ENCODE measurements at places on chromosomes 1 and 21.
A peak's percentile ranks its signal among the peaks of the same experiment; 100 is the strongest.

- no peak for DNase-seq
- H3K36me3 ChIP-seq: no peaks in the 10 kb centered on the region
- H3K4me1 ChIP-seq: no peaks in the 10 kb centered on the region
Observed at GRCh38 chr1:83499998-83500397, 498.9 kb downstream of the TTLL7 start.

DNA sequence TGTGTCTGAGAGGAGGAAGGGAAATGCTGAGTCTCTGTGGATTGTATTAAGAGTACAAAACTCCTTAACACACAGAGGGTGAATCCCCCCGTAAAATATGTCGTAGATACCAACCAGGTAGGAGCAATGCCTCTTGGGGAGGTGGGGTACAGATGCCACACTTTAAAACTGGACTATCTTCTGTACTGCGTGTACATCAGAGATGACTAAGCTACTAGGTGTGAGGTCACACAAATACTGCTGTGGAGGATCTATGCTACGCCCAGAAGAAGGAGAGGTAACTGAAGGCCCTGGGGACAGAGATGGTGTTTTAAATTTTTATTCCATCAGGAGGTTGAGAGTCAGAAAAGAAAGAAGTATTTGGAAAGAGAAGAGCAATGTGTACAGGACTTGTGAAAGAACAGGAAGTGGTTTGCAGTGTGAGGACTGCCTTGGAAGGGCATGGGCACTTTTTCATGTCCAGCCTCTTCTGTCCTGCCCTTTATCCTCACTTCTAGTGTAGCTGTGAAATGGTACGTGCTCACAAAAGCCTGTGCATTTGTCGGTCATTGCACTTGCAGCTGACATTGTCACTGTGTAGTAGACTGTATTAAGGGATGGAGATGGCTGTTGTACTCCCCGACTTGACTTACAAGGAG, 287.8 kb upstream of the CHRM3 start:
- no peaks in the 10 kb centered on the region for H3K36me3 ChIP-seq
- H3K27me3 ChIP-seq: no peaks in the 10 kb centered on the region
- no peak overlapping the region for H3K4me3 ChIP-seq
- H3K27ac ChIP-seq: no peak overlapping the region
- H3K4me1 ChIP-seq: no peaks in the 10 kb centered on the region
- no peak for DNase-seq

- DNase-seq: no peak
- H3K36me3 ChIP-seq: no peaks in the 10 kb centered on the region
- no peaks in the 10 kb centered on the region for H3K4me1 ChIP-seq
- no peak overlapping the region for H3K27ac ChIP-seq
Observed at GRCh38 chr21:35007348-35007747, 41.8 kb downstream of the RUNX1 start.

DNA sequence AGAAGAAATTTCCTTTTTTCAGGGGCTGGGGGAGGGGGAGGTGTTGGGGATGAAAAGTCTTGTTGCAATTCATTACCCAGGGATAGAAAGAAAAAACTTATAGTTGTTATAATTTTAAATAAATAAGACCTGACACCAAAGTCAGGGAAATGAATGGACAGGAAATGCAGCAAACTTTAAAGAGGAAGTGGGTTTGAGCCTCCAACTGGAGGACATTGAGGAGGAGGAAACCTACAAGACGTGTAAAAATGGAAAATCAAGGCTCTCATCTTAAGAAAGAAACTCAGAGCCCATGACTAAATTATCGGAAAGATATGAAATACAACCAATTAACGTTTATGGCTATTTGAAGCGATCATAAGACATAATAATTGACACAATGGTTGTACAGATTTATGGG, 54.4 kb downstream of the NIBAN1 start:
- no peak for DNase-seq
- no peak overlapping the region for H3K4me3 ChIP-seq
- H3K36me3 ChIP-seq: no peaks in the 10 kb centered on the region
- no peaks in the 10 kb centered on the region for H3K4me1 ChIP-seq
- no peak overlapping the region for H3K27ac ChIP-seq

DNA sequence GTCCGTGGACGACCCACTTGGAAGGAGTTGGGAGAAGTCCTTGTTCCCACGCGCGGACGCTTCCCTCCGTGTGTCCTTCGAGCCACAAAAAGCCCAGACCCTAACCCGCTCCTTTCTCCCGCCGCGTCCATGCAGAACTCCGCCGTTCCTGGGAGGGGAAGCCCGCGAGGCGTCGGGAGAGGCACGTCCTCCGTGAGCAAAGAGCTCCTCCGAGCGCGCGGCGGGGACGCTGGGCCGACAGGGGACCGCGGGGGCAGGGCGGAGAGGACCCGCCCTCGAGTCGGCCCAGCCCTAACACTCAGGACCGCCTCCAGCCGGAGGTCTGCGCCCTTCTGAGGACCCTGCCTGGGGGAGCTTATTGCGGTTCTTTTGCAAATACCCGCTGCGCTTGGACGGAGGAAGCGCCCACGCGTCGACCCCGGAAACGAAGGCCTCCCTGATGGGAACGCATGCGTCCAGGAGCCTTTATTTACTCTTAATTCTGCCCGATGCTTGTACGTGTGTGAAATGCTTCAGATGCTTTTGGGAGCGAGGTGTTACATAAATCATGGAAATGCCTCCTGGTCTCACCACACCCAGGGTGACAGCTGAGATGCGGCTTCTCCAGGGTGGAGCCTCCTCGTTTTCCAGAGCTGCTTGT, 32.4 kb downstream of the PRMT2 start:
- no peaks in the 10 kb centered on the region for H3K27me3 ChIP-seq
- H3K27ac ChIP-seq: no peak overlapping the region
- DNase-seq: no peak
- peaks cover 7% of the 10 kb centered on the region for H3K36me3 ChIP-seq

DNA sequence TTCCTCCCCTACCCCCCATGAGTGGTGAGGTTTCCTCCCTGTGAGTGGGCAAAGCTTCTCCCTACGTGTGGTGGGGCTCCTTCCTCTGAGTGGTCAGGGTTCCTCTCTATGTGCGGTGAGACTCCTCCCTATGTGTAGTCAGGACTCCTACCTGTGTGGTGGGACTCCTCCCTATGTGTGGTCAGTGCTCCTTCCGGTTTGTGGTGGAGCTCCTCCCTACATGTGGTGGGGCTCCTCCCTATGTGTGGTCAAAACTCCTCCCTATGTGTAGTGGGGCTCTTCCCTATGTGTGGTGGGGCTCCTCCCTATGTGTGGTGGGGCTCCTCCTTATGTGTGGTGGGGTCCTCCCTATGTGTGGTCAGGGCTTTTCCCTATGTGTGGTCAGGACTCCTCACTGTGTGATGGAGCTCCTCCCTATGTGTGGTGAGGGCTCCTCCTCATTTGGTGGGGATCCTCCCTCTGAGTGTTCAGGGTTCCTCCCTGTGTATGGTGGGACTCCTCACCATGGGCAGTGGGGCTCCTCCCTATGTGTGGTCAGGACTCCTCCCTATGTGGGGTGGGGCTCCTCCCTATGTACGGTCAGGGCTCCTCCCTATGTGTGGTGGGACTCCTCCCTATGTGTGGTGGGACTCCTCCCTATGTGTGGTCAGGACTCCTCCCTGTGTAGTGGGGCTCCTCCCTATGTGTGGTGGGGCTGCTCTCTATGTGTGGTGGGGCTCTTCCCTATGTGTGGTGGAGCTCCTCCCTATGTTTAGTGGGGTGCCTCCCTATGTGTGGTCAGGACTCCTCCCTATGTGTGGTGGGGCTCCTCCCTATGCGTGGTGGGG, 29.1 kb downstream of the PRSS38 start:
- H3K4me1 ChIP-seq: no peaks in the 10 kb centered on the region
- no peak for DNase-seq
- H3K27me3 ChIP-seq: no peaks in the 10 kb centered on the region
- H3K27ac ChIP-seq: no peak overlapping the region

GRCh38 chr1:234933475-234933874, 195.2 kb downstream of the TOMM20 start:
- no peaks in the 10 kb centered on the region for H3K36me3 ChIP-seq
- DNase-seq: no peak
- H3K27ac ChIP-seq: no peak overlapping the region
- no peaks in the 10 kb centered on the region for H3K27me3 ChIP-seq

GRCh38 chr1:56788588-56788987, 30.6 kb downstream of the FYB2 start:
- H3K36me3 ChIP-seq: no peaks in the 10 kb centered on the region
- no peaks in the 10 kb centered on the region for H3K27me3 ChIP-seq
- no peaks in the 10 kb centered on the region for H3K4me1 ChIP-seq
- no peak for DNase-seq
- no peak overlapping the region for H3K4me3 ChIP-seq
- H3K27ac ChIP-seq: no peak overlapping the region

GRCh38 chr1:7929637-7930036, 11.0 kb downstream of the TNFRSF9 start:
- no peak overlapping the region for H3K27ac ChIP-seq
- no peaks in the 10 kb centered on the region for H3K4me1 ChIP-seq
- no peak for DNase-seq
- H3K27me3 ChIP-seq: peaks cover 30% of the 10 kb centered on the region

DNA sequence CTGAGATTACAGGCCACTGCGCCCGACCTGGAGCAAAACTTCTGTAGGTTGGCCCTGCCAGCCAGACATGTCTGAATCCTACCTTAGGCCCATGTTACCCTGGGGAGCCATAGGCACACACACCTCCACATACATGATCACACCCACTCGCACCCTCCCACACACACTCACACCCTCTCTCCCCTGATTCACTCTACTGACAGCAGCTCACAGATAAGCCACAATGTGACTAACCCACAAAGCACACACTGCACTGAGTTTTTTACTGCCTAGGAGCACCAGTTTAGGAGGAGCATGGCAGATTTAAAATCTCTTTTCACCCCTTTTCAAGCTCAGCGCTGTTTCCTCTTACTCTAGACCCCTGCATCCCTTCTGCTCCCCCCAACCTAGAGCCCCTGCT, 41.7 kb downstream of the SLC30A1 start:
- no peaks in the 10 kb centered on the region for H3K36me3 ChIP-seq
- H3K4me1 ChIP-seq: no peaks in the 10 kb centered on the region
- DNase-seq: no peak

GRCh38 chr1:198024782-198025181, 107.6 kb downstream of the LHX9 start:
- H3K36me3 ChIP-seq: no peaks in the 10 kb centered on the region
- H3K4me1 ChIP-seq: no peaks in the 10 kb centered on the region
- DNase-seq: no peak

- H3K27me3 ChIP-seq: no peaks in the 10 kb centered on the region
- H3K27ac ChIP-seq: no peak overlapping the region
- DNase-seq: no peak
Observed at GRCh38 chr1:37628026-37628556, 6.6 kb downstream of the RSPO1 start.

GRCh38 chr1:77370583-77371306, 88.9 kb downstream of the AK5 start:
- no peaks in the 10 kb centered on the region for H3K27me3 ChIP-seq
- H3K27ac ChIP-seq: peak overlapping the region; percentile 76
- H3K4me1 ChIP-seq: no peaks in the 10 kb centered on the region
- no peak for DNase-seq
- no peak overlapping the region for H3K4me3 ChIP-seq

GRCh38 chr21:45534636-45535331, 7.5 kb downstream of the SLC19A1 start:
- no peaks in the 10 kb centered on the region for H3K27me3 ChIP-seq
- DNase-seq: peak; percentile 55
- H3K4me1 ChIP-seq: no peaks in the 10 kb centered on the region

DNA sequence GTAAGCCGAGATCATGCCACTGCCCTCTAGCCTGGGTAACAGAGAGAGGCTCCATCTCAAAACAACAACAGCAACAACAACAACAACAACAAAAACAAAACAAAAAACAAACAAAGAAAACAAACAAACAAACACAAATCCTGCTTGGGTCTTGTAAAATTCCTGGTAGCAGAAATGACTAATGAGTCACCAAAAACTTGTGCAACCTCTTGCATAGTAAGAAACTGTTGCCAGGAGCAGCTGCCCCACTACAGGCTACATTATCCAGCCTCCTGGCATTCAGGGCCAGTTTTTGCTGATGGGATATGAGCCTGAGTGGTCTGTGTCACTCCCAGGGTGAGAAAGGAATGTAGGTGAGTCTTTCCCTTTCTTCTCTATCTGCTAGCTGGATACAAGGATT, 245.4 kb downstream of the TNR start:
- H3K27me3 ChIP-seq: no peaks in the 10 kb centered on the region
- no peak for DNase-seq
- H3K4me3 ChIP-seq: no peak overlapping the region
- H3K4me1 ChIP-seq: no peaks in the 10 kb centered on the region
- H3K27ac ChIP-seq: no peak overlapping the region
- no peaks in the 10 kb centered on the region for H3K36me3 ChIP-seq

GRCh38 chr1:160429125-160429561, 28.8 kb downstream of the VANGL2 start:
- peak overlapping the region; percentile 3 for H3K27ac ChIP-seq
- no peaks in the 10 kb centered on the region for H3K27me3 ChIP-seq
- DNase-seq: no peak
- H3K36me3 ChIP-seq: no peaks in the 10 kb centered on the region
- H3K4me1 ChIP-seq: no peaks in the 10 kb centered on the region

GRCh38 chr1:78649628-78650027, at the start of gene IFI44:
Gene IFI44 (plus strand): TSS chr1:78649831. CDS start chr1:78650196, 365 bp downstream.
- no peaks in the 10 kb centered on the region for H3K4me1 ChIP-seq
- H3K27ac ChIP-seq: peak within 1 kb of the TSS; percentile 50
- H3K27me3 ChIP-seq: no peaks in the 10 kb centered on the region
- DNase-seq: peak; percentile 78
- no peaks in the 10 kb centered on the region for H3K36me3 ChIP-seq

GRCh38 chr1:186923486-186923885, 94.7 kb downstream of the PLA2G4A start:
- no peak for DNase-seq
- no peaks in the 10 kb centered on the region for H3K4me1 ChIP-seq
- no peaks in the 10 kb centered on the region for H3K36me3 ChIP-seq
- no peaks in the 10 kb centered on the region for H3K27me3 ChIP-seq
- H3K27ac ChIP-seq: no peak overlapping the region
- H3K4me3 ChIP-seq: no peak overlapping the region

- peak overlapping the region; percentile 75 for H3K4me3 ChIP-seq
- no peaks in the 10 kb centered on the region for H3K27me3 ChIP-seq
- H3K27ac ChIP-seq: peak overlapping the region; percentile 99
- H3K36me3 ChIP-seq: no peaks in the 10 kb centered on the region
- no peak for DNase-seq
Observed at GRCh38 chr1:244970236-244970743, 105.9 kb upstream of the HNRNPU start.

DNA sequence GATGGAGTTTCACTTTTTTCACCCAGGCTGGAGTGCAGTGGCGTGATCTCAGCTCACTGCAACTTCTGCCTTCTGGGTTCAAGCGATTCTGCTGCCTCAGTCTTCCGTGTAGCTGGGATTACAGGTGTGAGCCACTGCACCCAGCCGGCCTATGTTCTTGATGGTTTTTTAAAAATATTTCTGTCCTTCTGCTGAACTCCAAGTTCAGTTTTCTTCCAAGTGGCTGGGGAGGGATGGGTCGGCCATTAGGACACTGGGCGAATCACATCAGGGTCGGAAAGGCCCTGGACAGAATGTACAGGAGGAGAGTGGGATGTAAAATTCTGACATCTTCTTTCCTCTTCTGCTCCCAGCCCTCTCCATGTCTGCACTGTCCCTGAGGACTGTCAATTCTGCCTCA, 289.6 kb downstream of the PTPRU start:
- H3K4me3 ChIP-seq: no peak overlapping the region
- peaks cover 11% of the 10 kb centered on the region for H3K27me3 ChIP-seq
- no peaks in the 10 kb centered on the region for H3K4me1 ChIP-seq
- no peaks in the 10 kb centered on the region for H3K36me3 ChIP-seq
- DNase-seq: no peak

- no peaks in the 10 kb centered on the region for H3K27me3 ChIP-seq
- DNase-seq: no peak
- no peaks in the 10 kb centered on the region for H3K36me3 ChIP-seq
- H3K4me1 ChIP-seq: no peaks in the 10 kb centered on the region
- no peak overlapping the region for H3K27ac ChIP-seq
Observed at GRCh38 chr1:44505210-44505993, 100.3 kb downstream of the RNF220 start.
